ENCODE measurements at places on chromosomes 6 and 20.

GRCh38 chr20:44756956-44757355 is 11.3 kb downstream of the KCNK15 start:
- no peak for DNase-seq

DNA sequence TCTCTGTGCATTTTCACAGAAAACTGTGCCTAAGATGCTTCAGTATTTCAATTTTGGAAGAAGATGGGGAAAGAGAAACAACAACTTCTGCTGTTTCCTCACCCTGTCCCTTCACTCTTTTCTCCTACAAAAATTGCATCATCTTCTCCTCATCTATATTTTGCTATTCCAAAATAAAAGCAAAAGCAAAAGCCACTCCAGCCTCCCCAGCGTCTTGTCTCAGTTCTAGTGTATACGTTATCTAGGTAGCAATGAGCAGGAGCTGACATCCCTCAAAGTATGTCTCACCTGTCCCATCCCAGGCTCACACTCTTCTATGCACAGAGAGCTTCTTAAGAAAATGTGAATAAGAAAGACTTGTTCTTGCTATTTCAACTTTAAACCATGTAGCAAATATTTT is 163.8 kb upstream of the TAB2 start:
- DNase-seq = no peak

GRCh38 chr20:58718729-58719128 is 26.1 kb downstream of the NPEPL1 start:
- DNase-seq = no peak

GRCh38 chr20:54133434-54134427 is 40.1 kb downstream of the CYP24A1 start:
- no peak for DNase-seq

- no peak for DNase-seq
Observed at GRCh38 chr20:34713194-34713943, 9.2 kb downstream of the TP53INP2 start.
